ENCODE measurements at places on chromosomes 2 and 18. TPM values are rescaled to one million over a fixed set of nuclear protein-coding genes. Genes with fewer than 3 reads are reported as not detected.

Gene CCDC178
- total RNA-seq = not detected

Gene CDKL4
- total RNA-seq = not detected

Gene DQX1
- 0.38 TPM for total RNA-seq

Gene LRRTM4
- total RNA-seq = not detected

Gene FAM237A
- not detected for total RNA-seq

Gene SEMA4F
- total RNA-seq = 1.6 TPM

Gene STARD7
- total RNA-seq = 192 TPM

Gene TMEM150A
- 15.5 TPM for total RNA-seq

DNA sequence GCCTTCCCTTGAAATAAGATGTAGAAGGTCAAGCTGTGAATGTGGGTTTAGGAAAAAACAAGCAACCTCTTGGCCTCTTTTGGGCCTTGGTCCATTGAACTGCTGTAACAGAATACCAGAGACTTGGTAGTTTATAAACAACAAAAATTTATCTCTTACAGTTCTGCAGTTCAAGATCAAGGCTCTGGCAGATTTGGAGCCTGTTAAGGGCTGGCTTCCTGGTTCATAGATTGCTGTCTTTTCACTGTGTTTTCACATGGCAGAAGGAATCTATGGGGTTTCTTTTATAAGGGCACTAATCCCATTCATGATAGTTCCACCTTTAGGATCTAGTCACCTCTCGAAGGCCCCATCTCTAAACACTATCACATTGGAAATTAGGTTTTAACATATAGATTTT, 20.2 kb upstream of the STK17B start:
- no peak for DNase-seq

DNA sequence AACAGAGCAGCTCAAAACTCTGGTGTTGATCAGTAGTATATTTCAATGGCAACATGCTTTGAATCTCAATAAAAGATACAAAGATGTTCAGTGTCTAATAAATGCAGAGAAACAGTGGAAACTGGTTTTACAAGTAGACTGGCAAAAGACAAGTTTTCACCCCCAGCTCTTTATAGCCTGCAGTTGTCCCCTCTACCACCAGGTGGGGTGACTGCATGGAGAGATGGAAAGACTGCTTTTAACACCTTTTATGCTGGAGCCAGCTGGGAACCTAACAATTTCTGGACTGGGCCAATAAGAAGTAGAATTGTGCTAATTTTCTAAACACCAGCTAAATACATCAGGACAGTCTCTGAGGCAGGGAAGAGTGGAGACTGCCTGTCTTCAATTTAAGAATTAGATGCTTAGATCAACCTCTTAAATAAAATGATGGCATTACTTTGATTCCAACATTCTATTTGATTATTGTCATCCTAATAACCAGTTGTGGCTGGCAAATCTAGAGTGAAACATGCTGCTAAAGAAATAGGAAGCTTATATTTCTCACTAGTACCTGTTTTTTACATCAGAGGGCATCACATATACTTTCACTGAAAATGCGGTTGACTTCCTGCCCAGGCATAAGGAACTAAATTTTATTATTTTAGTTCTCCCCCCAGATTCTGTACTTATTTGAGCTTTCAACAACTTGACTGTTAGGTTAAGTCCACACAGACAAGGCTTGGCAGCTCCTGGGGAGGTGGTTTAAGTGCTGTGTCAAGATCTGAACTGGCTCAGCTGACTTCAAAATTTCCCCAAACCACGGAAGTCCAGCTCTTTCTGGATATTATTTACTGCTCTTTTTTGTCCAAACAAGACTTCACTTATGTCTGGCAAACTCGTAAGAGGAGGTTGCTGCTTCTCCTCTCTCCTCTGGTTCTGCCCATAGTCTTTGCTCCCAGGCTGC, 140.5 kb downstream of the TPGS2 start:
- DNase-seq = peak; percentile 78

- DNase-seq = no peak
Measured at GRCh38 chr2:234488913-234489451, 7.9 kb downstream of the ARL4C start.

DNA sequence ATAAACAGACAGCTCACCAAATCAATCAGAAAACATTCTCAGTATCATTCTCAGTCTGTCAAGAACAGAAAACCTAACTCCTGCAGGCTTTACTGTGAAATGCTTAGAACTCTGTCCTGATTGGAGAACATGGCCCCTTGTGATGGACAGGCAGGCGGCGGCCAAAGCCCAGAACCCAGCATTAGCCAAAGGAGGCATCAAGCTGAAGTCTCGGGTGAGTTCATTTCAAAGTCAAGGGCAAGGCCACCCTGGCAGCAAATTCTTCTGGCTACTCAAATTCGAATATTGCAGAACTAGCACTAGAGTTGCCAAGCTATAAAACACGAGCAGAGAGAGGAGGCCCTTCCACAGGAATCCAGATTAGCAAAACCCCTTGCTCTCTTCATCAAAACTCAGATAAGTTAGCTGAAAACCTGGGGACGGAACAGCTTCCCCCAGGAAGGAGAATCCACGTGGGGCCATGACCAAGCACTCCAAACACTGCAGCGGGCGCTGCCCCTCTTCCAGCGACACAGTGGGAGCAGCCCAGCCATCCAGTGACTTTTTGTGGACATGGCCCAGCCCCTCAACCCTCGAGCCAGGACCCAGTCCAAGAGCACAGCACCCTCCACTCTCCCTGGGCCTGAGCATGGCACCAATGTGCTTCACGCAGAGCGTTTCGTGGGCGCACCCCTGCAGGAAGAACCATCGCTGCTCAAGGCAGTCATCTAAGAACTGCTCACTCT, 98.6 kb downstream of the HDAC4 start:
- DNase-seq = no peak

GRCh38 chr2:40371525-40372282, 80.2 kb downstream of the SLC8A1 start:
- DNase-seq = no peak

DNA sequence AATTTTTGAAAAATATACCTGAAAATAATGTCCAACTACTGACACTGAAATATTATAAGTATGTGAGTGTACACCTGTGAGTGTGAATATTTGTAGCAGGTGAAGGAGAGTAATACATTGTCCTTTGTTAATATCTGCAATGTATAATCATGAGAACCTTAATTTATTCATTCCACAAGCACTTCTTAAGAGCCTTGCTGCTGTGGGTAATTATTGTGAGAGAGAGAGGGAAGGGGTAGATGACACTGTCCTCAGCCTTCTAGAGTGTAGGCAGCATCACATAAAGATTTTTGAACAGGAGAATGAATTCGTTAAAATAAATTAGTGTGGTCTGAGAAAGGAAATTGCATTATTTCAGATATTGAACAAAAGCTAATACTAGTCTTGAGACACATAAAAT, 157.2 kb downstream of the MAP2 start:
- no peak for DNase-seq

- no peak for DNase-seq
Measured at GRCh38 chr2:104755026-104755878, 98.7 kb upstream of the POU3F3 start.

DNA sequence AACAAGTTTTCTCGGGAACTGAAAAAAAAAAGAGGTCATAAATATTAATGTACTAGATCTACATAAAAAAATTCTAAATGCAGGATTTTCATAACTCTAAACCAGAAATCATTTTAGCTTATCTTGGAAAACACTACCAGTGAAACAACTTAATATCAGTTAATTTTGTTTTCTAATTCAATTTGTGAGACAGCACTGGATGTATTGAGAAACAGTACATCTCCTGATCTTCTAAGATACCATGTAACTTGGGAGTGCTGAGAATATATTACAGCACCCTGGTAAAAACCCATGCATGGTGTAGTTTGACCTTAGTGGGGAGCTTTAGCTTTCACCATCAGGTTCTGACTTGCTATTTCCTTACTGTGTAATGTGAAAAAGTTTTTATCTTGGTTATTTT, 129.6 kb downstream of the NRXN1 start:
- no peak for DNase-seq

GRCh38 chr2:233428008-233428407, 73.7 kb downstream of the DGKD start:
- DNase-seq = no peak

- no peak for DNase-seq
Measured at GRCh38 chr2:196407675-196408264, 231.7 kb upstream of the CCDC150 start.

GRCh38 chr2:101956465-101957438, 35.0 kb upstream of the IL1R2 start:
- DNase-seq = no peak

DNA sequence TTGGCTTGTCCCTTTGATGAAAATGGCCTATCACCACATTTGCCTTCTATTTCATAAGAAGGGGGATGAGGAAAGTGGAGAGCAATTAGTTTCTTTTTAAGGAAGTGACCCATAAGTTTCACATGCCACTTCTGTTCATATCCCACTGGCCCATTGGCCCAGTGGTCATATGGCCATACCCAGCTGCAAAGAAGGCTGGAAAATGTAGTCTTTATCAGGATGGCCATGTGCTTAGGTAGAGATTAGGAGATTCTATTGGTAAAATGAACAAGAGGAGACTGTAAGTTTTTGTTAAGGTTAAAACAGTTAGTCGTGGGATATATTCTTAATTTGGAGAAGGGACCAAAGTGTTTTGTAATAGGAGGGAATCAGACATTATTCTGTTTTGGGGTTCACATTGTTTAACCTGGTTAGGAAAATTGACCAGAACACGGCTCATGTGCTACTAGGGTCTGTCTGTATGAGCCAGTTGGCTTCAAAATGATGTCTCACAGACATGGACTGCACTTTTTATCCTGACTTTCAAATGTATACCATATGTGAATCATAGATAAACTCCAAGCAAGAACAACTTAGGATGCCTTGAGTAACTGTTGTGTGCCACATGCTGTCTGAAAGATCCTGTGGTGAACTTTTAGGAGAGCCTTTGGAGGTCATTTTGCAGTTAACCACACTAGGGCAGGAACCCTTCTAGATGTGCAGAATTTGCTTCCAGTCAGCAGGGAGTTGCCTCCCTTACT, 17.3 kb downstream of the PLCL1 start:
- DNase-seq = peak; percentile 61

GRCh38 chr2:196171946-196172345, 568 bp upstream of the STK17B start:
- no peak for DNase-seq

GRCh38 chr2:196288006-196288538, 116.7 kb upstream of the STK17B start:
- DNase-seq = no peak

- DNase-seq = no peak
Measured at GRCh38 chr2:204060841-204061240, 124.3 kb downstream of the ICOS start.

DNA sequence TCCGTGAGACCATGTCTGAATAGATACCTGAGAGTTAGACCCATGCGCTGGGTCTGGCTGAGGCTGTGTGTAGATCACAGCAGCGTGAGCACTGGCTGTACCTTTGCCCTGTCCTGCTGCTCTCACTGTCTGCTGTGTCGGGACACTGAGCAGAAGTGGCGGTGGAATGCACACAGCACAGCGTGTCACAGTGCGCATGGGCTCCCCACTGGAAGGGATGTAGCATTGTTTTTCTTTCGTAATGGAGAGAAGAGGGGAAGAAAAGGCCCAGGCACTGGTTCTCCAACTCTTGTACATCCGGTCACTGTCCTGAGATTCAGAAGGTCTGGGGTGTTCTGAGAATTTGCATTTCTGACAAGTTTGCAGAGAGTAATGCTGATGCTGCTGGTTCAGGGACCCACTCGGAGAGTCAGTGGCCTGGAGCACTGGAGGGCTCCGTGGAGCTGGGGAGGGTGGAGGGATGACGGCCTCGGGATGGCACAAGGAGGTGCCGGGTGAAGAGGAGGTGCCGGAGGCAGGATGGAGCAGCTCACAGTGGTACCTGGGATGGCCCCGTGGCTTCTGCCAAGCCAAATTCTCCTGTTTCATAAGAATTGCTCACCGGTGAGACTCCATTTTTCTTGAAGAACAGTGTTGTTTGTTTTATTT, 252.8 kb downstream of the LDLRAD4 start:
- no peak for DNase-seq
